Stimulated activated CD8-positive, alpha-beta memory T cell treated with anti-CD3 and anti-CD28 coated beads, Interleukin-4, amount 100 ng/mL, for 4 hours (primary cell): ENCODE measurements at places on chromosomes 7 and 10.

DNA sequence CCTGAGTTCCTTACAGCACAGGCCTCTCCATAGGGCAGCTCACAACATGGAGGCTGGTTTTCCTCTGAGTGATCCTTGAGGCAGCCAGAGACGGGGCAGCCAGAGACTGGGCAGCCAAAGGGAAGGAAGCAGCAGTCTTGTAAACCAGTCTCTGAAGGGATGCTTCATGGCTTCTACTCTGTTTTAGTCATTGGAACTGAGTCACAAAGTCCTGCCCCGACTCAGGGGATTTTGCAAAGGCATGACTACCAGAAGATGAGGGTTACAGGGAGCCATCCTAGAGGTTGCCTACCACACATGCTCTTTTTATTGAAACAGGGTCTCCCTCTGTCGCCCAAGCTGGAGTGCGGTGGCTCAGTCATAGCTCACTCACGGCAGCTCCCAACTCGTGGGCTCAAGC, 44.4 kb upstream of the COMMD3 start:
- DNase-seq, result no peak

DNA sequence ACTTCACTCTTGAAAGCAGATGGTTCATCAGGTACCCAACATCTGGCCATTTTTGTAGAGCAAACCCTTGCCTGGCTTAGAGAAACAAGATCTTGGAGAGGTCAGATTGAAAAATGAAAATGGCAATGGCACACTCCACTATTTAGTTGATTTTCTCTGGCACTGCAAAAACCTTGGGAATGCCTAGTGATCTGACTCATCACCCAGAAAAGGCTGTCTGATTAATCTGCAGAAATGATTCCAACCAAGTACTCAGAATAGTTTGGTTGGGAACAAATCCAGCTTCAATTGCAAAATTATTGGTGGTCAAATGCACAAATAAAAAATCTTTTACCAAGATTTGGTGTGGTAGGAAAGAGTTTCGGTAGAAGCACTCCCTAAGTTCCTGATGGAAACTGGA, 351.2 kb downstream of the PHTF2 start:
- no peak for DNase-seq

- no peak for DNase-seq
Observed at GRCh38 chr10:46516660-46517416, 39.6 kb downstream of the GPRIN2 start.

- DNase-seq, result no peak
Observed at GRCh38 chr10:30456266-30456665, 22.3 kb downstream of the MAP3K8 start.

GRCh38 chr10:23439452-23439960, 631 bp downstream of the OTUD1 start:
- no peak for DNase-seq

- no peak for DNase-seq
Observed at GRCh38 chr7:105000927-105001336, 13.1 kb upstream of the KMT2E start.

DNA sequence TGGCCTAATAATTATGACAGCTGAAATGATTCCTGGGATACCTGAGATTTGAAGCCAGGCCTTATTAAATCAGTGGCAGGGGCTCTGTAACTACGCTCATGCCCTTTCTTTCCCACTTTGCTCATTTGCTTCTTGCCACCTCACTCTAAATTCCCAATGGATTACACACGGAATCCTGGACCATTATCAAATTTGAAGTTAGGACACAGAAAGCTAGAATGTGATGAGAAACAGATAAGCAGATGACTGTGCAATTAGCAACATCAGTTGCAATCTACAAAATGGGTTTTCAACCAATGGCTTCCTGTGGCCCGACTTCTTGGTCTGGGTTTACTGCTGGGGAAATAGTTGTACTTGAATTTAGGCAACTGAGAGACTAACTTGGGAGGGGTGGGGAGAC, 374.3 kb downstream of the INHBA start:
- no peak for DNase-seq

GRCh38 chr10:122034149-122034756, 45.3 kb downstream of the TACC2 start:
- no peak for DNase-seq

GRCh38 chr7:9083837-9084236, 650.4 kb downstream of the NXPH1 start:
- no peak for DNase-seq

DNA sequence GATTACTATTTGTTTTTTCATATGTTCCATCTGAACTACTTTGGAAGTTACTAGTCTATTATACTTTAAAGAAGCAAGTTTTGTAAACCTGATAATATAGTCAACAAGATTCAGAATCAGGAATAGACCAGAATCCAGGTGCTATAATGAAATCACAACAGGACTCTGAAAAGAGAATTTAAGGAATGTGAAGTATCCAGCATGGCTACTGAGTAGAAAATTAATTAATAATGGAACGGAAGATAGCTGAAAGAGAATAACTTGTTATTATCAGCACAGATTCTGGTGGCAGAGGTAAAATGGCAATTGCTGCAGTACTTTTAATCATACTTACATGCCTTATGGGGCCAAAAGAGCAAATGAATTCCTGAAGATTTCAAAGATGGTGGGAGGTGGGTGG, 43.1 kb upstream of the CHCHD3 start:
- DNase-seq, result no peak
